ENCODE measurements at places on chromosomes 2 and 18.

DNA sequence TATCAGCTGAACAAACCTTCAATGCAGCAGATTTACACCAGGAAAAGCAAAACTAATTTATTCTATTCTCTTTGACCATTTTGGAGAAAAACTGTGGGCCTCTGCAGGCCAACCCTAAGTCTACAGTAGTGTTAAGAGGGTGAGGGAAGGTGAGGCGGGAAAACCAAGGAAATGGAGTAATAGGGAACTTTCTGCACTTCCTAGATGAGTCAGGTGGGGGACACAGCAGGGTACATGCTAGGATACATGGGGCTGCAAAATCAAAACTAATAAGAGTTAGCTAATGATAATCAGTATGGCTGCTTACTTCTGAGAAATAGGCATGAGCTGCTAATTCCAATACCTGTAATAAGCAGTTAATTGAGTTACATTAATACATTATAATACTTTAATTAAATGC, 66.0 kb upstream of the PGAP1 start:
- DNase-seq = no peak

DNA sequence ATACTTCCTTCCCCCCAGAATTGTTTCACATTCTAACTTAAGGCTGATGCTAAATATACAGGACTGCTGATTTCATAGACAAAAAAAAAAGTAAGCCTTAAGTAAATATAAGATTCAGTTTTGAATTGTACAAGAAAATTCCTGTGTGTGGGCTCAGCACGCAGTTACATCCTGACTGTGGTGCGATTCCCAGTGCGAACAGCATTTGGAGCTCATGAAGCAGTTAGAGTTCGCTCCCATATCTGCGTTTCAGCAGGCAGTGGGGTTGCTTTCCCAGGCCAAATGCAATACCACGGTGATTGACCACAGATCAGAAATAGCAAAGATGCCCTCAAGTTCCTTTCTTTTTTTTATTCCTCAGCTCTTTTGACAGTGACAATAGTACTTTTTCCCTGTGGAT, 75.6 kb downstream of the SATB2 start:
- DNase-seq = no peak

- DNase-seq = no peak
Measured at GRCh38 chr2:178845566-178846457, 38.6 kb upstream of the TTN start.

DNA sequence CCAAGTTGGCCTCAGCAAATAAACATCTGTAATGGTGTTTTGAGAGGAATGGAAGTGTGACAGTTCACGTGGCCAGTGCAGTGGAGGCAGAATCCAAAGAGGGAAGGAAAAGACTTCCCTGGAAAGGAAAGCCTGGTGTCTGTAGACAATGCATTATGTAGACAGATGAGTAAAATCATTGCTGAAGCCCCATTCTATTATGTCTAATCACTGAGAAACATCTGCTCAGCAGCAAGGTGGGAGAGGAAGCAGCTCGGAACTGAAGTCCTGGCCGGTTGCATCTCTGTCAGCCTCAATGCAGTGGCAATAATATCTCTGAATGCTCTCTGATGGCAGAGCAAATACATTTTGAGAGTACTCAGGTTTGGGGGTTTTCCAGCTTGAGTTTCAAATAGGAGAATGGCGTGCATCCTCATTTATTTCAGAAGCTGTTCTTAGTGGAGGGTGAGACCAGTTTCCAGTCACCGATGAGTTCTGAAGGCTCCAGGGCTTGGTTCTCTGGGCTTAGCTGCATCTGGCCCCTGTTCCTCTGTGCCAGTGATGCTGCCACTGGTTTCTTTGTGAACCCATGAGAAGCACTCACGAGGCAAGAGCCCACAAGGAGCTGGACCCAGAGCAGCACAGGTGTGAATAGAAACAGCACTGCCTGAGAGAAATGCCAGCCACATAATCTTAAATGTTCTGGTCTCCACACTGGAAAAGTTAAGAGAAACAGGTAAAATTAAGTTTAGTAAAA, 63.3 kb downstream of the RPIA start:
- DNase-seq = no peak

- DNase-seq = no peak
Measured at GRCh38 chr2:202444000-202444399, 67.9 kb downstream of the BMPR2 start.

Measured in H7 (cell line).